ENCODE measurements at places on chromosomes 2 and 18. TPM values are rescaled to one million over a fixed set of nuclear protein-coding genes. Genes with fewer than 3 reads are reported as not detected.
A peak's percentile ranks its signal among the peaks of the same experiment; 100 is the strongest.

GRCh38 chr2:67215214-67216055, 181.7 kb upstream of the ETAA1 start:
- DNase-seq, result peak; percentile 92

The KIAA2012 gene
- total RNA-seq, result 5.3 TPM

GRCh38 chr2:200763422-200763821, 48.3 kb upstream of the BZW1 start:
- no peak for DNase-seq

DNA sequence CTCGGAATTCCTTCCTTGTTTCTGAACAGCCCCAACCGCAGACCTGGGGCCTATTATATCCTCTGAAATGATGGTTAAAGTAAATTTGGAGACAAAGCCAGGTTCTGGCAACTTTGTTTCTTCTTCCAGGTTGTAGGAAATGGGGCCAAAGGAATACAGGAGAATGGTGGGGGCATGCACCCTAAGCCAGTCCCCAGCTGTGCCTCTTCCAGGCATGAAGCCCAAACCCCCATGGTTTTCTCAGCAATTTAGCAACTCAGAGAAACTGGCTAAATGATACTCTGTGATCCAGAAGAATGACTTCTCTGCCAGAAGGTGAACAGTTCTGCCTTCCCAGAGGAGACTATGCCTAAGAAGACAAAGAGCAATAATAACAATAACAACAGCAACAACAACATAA, 635.0 kb upstream of the FANCL start:
- no peak for DNase-seq

DNA sequence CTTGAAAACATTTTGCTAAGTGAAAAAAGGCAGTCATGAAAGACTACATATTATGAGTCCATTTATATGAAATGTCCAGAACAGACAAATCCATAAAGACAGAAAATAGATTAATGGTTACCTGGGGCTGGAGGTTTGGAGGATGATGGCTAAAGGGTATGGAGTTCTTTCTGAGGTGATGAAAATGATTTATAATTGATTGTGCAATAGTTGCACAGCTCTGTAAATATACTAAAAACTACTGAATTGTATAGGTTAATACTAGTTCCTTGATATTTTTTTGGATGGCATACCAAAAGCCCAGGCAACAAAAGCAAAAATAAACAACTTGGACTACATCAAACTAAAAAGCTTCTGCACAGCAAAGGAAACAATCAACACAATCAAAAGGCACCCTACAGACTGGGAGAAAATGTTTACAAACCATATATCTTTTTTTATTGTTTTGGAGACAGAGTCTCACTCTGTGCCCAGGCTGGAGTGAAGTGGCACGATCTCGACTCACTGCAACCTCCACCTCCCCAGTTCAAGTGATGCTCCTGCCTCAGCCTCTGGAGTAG, 21.5 kb downstream of the SOS1 start:
- DNase-seq, result no peak

GRCh38 chr18:8978394-8978793, 124.1 kb upstream of the NDUFV2 start:
- DNase-seq, result no peak

The DNAH6 gene
- total RNA-seq, result 15.1 TPM

DNA sequence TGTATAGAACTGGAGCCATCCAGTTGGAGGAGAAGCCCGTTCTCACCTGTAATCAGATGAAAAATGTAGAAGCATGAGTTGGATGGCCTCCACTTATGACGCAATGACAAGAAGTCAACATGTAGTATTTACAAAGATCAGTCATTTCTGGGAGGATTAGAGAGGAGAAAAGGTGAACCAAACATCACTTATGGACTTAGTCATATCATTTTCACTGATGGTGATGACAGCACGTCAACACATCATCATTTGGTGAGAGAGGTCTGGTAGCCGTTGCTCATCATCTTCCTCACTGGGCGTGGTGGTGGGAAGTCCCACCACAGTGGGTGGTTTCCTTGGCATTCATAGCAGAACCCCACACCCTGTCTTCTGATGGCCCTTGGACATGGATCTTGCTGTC, 264.2 kb upstream of the EPAS1 start:
- no peak for DNase-seq

- no peak for DNase-seq
These were observed 365 bp downstream of the NDUFB3 start for GRCh38 chr2:201072201-201072530.

The IL36RN gene
- not detected for total RNA-seq

GRCh38 chr2:188330316-188331053, 38.8 kb downstream of the GULP1 start:
- DNase-seq, result no peak

The TPO gene
- 0.31 TPM for total RNA-seq

The DCAF17 gene
- total RNA-seq, result 34.4 TPM

The AFTPH gene
- 78.1 TPM for total RNA-seq

The CRYBA2 gene
- not detected for total RNA-seq

DNA sequence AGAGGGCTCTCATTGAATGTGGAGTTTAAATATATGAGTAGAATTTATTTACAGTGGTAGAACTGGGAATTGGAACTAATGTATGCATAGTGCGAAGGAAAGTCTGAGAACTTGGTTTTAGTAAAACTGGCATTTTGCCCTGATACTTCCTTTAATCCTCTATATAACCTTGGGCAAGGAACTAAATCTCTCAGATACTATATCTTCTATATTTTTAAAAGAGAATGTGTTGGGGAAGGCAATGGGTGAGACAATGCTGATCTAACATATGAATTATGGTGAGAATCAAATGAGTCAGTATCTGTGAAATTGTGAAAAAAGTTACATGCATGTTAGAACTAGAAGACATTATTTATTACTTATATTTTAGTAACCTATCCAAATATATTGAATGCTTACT, 2109.4 kb upstream of the PIK3C3 start:
- peak; percentile 79 for DNase-seq

- no peak for DNase-seq
These were observed 168.3 kb downstream of the NRP2 start for GRCh38 chr2:205850611-205851010.

GRCh38 chr2:17851731-17852585, 26.5 kb upstream of the KCNS3 start:
- DNase-seq, result peak; percentile 68

The SERPINB3 gene
- 0.43 TPM for total RNA-seq

The SP140L gene
- total RNA-seq, result 30.3 TPM

GRCh38 chr2:30113617-30114293, 33.1 kb upstream of the YPEL5 start:
- no peak for DNase-seq

DNA sequence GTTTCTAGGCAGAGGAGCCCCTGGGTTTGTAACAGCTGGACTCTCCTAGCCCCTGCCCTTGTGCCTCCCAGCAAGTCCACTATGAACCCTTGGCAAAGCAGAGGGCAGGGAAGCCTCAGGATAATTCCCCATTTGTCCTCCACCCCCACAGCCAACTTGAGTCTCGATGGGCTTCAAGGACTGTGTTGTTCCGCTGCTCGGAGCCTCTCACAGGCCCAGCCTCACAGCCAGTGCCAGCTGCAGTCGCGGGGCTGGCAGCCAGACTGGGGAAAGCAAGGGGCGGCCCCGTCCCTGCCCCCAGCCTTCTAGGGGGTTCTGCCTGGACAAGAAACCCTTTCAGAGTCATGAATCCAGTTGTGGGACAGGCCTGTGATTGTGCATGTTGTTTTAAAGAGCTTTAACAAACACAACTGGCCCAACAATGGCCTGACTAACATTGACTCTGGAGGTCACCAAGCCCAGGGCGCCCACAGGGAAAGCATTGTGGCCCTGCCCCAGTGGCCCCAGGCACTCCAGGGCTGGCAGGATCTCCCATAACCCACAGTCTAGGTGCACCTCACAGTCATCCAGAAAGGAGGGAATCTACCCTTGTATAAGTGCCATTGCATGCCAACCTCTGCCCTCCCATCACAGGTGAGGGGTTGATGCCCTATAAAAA, 71.8 kb upstream of the DAPL1 start:
- no peak for DNase-seq

- no peak for DNase-seq
These were observed 133.9 kb upstream of the FSHR start for GRCh38 chr2:49288113-49288705.

DNA sequence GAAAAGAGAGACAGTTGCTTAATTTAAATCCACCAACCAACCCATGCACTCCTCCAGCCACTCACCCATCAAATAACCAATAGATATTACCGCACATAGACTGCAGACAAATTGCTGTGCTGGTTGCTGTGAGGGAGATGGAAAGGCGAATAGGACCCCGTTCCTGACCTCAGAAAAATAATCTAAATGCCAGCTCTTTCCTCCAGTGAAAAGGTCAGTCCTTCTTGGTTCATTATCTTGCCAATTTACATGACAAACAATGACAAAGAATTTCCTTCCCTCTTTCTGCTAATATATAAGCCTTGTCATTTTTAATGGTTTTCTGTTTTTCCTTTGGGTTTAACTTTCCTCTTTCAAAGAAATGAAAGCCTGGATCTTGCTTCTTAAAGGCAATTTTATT, 61.6 kb downstream of the MEP1B start:
- no peak for DNase-seq

The UGT1A9 gene
- total RNA-seq, result not detected

DNA sequence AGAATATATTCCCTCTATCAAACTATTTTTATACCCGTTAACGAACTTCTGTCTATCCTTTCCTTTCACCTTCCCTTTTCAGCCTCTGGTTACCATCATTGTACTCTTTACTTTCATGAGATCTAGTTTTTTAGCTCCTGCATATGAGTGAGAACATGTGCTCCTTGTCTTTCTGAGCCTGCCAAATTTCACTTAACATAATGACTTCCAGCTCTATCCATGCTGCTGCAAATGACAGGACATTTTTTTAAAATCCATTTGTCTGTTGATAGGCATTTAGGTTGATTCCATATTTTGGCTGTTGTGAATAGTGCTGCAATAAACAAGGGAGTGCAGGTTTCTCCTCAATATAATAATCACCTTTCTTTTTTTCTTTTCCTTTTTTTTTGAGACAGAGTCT, 8.2 kb upstream of the CCDC195 start:
- DNase-seq, result no peak

- DNase-seq, result no peak
These were observed 26.2 kb upstream of the SNORC start for GRCh38 chr2:232843834-232844233.

The DNER gene
- 4.7 TPM for total RNA-seq

The HOXD13 gene
- total RNA-seq, result not detected

GRCh38 chr2:1052771-1053191, 102.1 kb downstream of the SNTG2 start:
- DNase-seq, result no peak

The SDC1 gene
- total RNA-seq, result 232 TPM

GRCh38 chr2:51511002-51511401, 479.1 kb upstream of the NRXN1 start:
- DNase-seq, result no peak

GRCh38 chr2:133848111-133848649, 279.9 kb upstream of the NCKAP5 start:
- peak; percentile 29 for DNase-seq

- DNase-seq, result no peak
These were observed 149.7 kb downstream of the SMAD7 start for GRCh38 chr18:48800876-48801727.

- peak; percentile 76 for DNase-seq
These were observed 112.0 kb upstream of the CTDP1 start for GRCh38 chr18:79567481-79568147.

The DES gene
- total RNA-seq, result 23.9 TPM

DNA sequence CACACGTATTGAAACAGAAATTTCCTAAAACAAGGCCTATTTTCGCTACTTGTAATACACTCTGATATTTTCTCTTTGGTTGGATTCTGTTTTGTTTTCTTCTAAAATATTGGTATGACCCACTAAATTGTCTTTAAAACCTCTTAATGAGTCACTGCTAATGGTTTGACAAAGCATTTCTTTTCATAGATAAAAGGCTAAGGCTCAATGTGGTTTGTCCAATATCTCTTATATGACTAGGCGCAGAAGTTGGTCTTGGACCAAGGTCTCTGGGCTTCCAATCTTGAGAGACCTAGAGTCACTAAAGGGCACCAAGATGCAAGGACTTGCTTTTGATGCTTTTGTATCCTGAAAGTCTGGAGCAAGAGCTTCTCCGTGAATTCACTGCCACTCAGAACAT, 498.2 kb upstream of the TCF4 start:
- no peak for DNase-seq

- DNase-seq, result peak; percentile 53
These were observed 33.0 kb upstream of the DLX1 start for GRCh38 chr2:172052000-172052983.

DNA sequence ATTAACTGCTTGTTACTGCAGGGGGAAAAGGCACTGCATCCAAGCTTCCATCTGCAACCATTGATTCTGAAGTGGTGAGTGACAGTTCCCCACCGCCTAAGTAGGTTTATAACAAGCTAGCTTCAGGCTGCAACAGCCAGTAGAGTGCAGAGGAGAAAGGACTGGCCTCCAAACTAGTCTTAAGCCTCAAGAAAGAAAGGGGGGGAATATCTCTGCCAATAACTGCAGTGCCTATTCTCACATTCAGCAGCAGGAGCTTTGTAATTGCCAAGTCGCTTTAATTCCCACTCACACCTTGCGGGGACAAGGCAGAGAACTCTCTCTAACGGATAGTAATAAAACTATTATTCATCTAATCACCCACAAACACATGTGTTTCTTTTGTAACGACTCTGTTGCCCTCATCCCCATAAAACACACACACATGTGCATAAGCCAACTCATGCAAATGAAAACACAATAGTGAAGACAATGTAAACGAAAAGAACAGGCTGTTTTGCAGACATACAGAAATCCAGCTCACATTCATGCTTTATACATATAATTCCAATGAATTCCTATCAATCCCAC, 1963.3 kb upstream of the PIK3C3 start:
- DNase-seq, result peak; percentile 54

DNA sequence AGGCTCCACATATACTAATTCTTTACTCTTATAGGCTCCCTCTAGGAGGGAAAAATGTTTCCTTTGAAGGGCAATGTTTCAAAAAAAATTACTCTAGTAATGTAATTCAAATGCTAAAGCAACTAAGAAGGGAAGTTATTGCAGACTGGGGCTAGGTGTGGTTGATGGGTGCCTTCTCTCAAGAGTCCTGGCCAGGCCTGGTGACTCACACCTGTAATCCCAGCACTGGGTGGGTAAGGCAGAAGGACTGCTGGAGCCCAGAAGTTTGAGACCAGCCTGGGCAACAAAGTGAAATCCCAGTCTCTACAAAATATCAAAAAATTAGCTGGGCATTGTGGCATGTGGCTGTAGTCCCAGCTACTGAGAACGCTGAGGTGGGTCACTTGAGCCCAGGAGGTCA, 31.2 kb upstream of the CDKL4 start:
- no peak for DNase-seq

DNA sequence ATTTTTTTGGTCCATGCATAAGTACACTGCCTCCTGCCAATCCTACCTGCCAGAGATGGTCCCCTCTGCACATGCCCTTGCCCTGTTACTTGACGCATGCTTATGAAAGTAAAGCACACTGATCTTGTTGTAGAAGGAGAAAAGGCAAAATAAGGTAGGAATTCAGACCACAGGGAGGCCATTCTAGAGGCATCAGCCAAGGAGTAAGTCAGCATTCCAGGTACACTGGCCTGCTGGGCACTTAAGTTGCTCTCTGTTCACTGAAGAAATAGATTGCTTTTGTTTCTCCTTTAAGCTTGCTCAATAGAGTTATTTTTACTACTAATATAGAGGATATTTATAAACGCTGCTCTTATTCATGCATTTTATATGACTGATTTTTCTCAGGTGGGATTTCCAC, 604.4 kb downstream of the TDRD15 start:
- no peak for DNase-seq
